Psoas muscle (tissue), 8 donors: ENCODE measurements at places on chromosomes 12 and 14. TPM values are rescaled to one million over a fixed set of nuclear protein-coding genes. Genes with fewer than 3 reads are reported as not detected.

STON2 gene
- 6.2 TPM for polyA plus RNA-seq

GLIPR1L1 gene
- not detected for polyA plus RNA-seq

- no peak for DNase-seq
- no peaks in the 10 kb centered on the region for H3K27me3 ChIP-seq
- peaks cover 18% of the 10 kb centered on the region for H3K4me1 ChIP-seq
- H3K36me3 ChIP-seq = peaks cover 3% of the 10 kb centered on the region
- H3K27ac ChIP-seq = no peak overlapping the region
- no peak overlapping the region for H3K4me3 ChIP-seq
Measured at GRCh38 chr14:32826404-32827082, 112.1 kb upstream of the NPAS3 start.

NEUROD4 gene
- not detected for polyA plus RNA-seq

GRCh38 chr12:121676190-121676589 lies 6.7 kb upstream of the MORN3 start:
- no peaks in the 10 kb centered on the region for H3K36me3 ChIP-seq
- no peak overlapping the region for H3K4me3 ChIP-seq
- no peak for DNase-seq
- no peak overlapping the region for H3K27ac ChIP-seq
- no peaks in the 10 kb centered on the region for H3K27me3 ChIP-seq
- peaks cover 4% of the 10 kb centered on the region for H3K4me1 ChIP-seq

DNA sequence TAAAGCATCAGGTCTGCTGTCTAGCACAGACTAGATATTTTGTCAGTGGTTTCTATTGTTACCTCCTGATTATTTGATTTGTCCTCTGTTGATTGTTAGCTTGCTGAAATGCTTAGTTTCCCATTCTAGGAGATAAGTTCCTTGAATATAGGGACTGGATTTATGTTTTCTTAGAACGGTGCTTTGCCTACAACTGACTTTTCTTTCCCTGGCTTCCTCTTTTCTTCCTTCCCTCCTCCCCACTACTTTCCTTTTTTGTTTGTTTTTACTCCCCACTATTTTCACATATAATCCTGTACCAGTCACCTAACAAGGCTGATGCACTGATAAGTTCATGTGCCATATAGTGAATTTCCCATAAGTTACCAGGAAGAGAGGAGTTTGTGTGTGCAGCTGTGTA lies 58.5 kb upstream of the METAP2 start:
- DNase-seq = no peak
- H3K27me3 ChIP-seq = no peaks in the 10 kb centered on the region
- no peaks in the 10 kb centered on the region for H3K36me3 ChIP-seq
- H3K4me1 ChIP-seq = peaks cover 11% of the 10 kb centered on the region
- no peak overlapping the region for H3K4me3 ChIP-seq

DNA sequence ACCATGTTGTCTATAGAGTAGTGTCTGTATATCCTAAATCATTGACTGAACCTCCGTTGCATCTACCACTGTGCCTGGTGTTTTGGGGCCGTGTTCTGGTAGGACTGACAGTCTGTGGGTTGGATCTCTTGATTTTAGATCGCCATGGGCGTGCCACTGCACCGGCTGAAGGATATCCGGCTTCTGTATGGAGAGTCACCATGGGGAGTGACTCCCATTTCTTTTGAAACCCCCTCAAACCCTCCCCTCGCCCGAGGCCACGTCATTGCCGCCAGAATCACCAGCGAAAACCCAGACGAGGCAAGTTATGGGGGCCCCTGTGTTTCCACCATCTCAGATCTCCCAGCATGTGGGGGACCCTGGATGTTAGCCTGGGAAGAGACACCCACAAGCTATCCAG lies 69.1 kb downstream of the ACACB start:
- peaks cover 6% of the 10 kb centered on the region for H3K4me1 ChIP-seq
- DNase-seq = no peak
- H3K36me3 ChIP-seq = peaks cover 100% of the 10 kb centered on the region
- H3K4me3 ChIP-seq = no peak overlapping the region

GATC gene
- 6.4 TPM for polyA plus RNA-seq
